ENCODE measurements at places on chromosomes 6 and 20. TPM values are rescaled to one million over a fixed set of nuclear protein-coding genes. Genes with fewer than 3 reads are reported as not detected.

DNA sequence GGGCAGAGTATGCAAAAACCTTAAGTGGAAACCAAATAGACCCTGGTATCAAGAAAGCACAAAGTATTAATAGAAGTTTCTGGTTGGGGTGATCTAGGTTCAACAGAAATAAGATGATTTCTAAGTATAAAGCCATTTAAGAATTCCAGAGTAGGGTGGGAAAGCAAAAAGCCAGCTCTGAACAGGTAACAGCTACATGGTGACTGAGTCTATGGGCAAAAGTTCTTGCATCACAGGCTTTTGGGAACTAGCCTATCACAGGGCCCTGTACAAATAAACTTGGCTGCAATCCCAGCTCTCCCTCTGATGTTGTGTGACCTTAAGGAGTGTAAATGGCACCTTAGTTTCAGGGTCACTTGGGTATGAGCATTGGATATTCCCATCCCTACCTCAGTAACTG is 5.5 kb downstream of the TCF19 start:
- 0 out of 2 replicates have a peak, but pooled peaks cover 3% of the 10 kb centered on the region for H3K4me1 ChIP-seq
- H3K36me3 ChIP-seq, result no peaks in the 10 kb centered on the region
- DNase-seq, result no peak
- no peaks in the 10 kb centered on the region for H3K27me3 ChIP-seq
- H3K4me3 ChIP-seq, result no peak overlapping the region

C20orf202 gene
- not detected for polyA plus RNA-seq

- no peaks in the 10 kb centered on the region for H3K27me3 ChIP-seq
- DNase-seq, result peak; percentile 34
- H3K4me1 ChIP-seq, result peaks cover 18% of the 10 kb centered on the region
- H3K36me3 ChIP-seq, result no peaks in the 10 kb centered on the region
These were observed 76.9 kb downstream of the GMDS start for GRCh38 chr6:2168480-2168879.

CCM2L gene
- polyA plus RNA-seq, result not detected

- no peak overlapping the region for H3K27ac ChIP-seq
- no peak for DNase-seq
- 0 out of 2 replicates have a peak, but pooled peaks cover 6% of the 10 kb centered on the region for H3K4me1 ChIP-seq
- H3K36me3 ChIP-seq, result no peaks in the 10 kb centered on the region
- H3K4me3 ChIP-seq, result no peak overlapping the region
- H3K27me3 ChIP-seq, result no peaks in the 10 kb centered on the region
These were observed 38.5 kb downstream of the SIM1 start for GRCh38 chr6:100426241-100426640.

DNA sequence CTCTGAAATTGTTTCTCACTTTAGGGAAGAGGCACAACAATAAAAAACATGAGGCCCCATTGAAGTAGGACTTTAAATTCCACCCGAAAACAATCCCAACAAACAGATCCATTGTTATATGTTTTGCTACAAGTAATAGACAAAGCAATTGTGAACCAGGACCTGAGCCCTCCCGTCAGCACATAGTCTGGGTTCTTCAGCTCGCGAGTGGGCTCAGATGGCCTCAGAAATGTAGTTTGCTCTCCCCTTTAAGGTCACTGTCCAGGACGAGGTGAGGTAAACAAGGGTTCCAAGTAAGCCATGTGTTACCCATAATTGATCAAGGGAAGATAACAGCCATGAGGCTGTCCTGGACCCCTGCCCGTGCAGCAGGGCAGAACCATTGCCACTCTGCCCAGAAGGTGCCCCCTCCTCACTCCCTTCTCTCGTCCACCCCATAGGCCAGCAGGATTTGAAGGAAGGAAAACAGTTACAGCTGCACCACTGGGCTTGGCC is 160.1 kb upstream of the QKI start:
- no peaks in the 10 kb centered on the region for H3K27me3 ChIP-seq
- H3K27ac ChIP-seq, result no peak overlapping the region
- H3K4me3 ChIP-seq, result no peak overlapping the region
- no peaks in the 10 kb centered on the region for H3K36me3 ChIP-seq
- no peaks in the 10 kb centered on the region for H3K4me1 ChIP-seq
- no peak for DNase-seq

FBXL4 gene
- polyA plus RNA-seq, result 11.7 TPM

DNA sequence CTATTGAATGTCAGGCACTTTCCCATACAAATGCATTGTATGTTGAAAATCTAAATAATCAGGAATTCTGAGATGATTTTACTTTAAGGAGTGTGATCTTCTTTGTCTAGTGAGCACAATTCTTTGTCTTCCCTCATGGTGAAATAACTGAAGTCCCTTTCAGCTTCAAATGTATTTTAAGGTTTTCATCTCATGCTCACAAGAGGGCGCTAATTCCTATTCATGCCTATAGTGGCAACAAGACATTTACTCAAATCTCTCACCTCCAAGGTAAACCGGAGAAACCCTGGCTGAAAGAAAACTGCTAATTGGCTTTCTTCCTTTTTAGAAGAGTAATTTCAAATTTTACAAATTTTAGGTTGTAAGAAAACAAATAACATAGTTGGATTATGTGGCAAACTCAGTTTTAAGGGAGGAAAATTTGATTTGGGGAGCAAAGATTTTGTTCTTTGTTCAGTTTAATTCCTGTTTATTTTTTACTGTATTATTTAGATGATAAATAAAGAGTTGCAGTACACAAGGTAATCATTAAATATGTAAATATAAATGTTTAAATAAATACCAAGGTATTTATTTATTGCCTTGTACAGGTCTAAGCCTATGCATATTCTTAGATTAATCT is 69.1 kb downstream of the SLC35F1 start:
- H3K36me3 ChIP-seq, result no peaks in the 10 kb centered on the region
- DNase-seq, result peak; percentile 60
- no peaks in the 10 kb centered on the region for H3K27me3 ChIP-seq
- no peak overlapping the region for H3K4me3 ChIP-seq
- no peaks in the 10 kb centered on the region for H3K4me1 ChIP-seq
- no peak overlapping the region for H3K27ac ChIP-seq

CDH4 gene
- 1.2 TPM for polyA plus RNA-seq

GRCh38 chr20:54640800-54641199 is 165.4 kb downstream of the DOK5 start:
- no peak overlapping the region for H3K4me3 ChIP-seq
- DNase-seq, result no peak
- H3K4me1 ChIP-seq, result peaks cover 4% of the 10 kb centered on the region

MEP1A gene
- not detected for polyA plus RNA-seq

PTCRA gene
- polyA plus RNA-seq, result not detected

- no peak overlapping the region for H3K4me3 ChIP-seq
- peaks cover 29% of the 10 kb centered on the region for H3K4me1 ChIP-seq
- H3K27ac ChIP-seq, result no peak overlapping the region
- DNase-seq, result no peak
- no peaks in the 10 kb centered on the region for H3K27me3 ChIP-seq
These were observed 138.9 kb downstream of the TBX18 start for GRCh38 chr6:84625506-84625905.

POPDC3 gene
- polyA plus RNA-seq, result 48.6 TPM

GRCh38 chr6:12993283-12993898 is 276.8 kb downstream of the PHACTR1 start:
- no peaks in the 10 kb centered on the region for H3K27me3 ChIP-seq
- H3K4me1 ChIP-seq, result no peaks in the 10 kb centered on the region
- H3K27ac ChIP-seq, result no peak overlapping the region
- H3K36me3 ChIP-seq, result no peaks in the 10 kb centered on the region
- H3K4me3 ChIP-seq, result no peak overlapping the region
- DNase-seq, result no peak

DNA sequence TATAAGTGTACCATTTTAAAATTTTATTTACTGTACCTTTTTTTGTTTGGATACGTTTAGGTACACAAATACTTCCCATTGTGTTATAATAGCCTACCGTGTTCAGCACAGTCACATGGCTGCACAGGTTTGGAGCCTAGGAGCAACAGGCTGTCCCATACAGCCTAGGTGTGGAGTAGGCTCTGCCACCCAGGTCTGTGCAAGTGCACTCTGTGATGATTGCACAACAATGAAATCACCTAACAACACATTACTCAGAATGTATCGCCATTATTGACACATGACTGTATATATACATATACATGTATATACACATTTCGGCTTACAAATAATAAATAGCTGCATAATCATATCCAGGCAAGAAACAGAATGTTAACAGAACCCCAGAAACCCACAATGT is 15.4 kb downstream of the SERAC1 start:
- no peak overlapping the region for H3K27ac ChIP-seq
- no peaks in the 10 kb centered on the region for H3K27me3 ChIP-seq
- DNase-seq, result no peak
- H3K4me1 ChIP-seq, result peaks cover 7% of the 10 kb centered on the region
- no peaks in the 10 kb centered on the region for H3K36me3 ChIP-seq

DNA sequence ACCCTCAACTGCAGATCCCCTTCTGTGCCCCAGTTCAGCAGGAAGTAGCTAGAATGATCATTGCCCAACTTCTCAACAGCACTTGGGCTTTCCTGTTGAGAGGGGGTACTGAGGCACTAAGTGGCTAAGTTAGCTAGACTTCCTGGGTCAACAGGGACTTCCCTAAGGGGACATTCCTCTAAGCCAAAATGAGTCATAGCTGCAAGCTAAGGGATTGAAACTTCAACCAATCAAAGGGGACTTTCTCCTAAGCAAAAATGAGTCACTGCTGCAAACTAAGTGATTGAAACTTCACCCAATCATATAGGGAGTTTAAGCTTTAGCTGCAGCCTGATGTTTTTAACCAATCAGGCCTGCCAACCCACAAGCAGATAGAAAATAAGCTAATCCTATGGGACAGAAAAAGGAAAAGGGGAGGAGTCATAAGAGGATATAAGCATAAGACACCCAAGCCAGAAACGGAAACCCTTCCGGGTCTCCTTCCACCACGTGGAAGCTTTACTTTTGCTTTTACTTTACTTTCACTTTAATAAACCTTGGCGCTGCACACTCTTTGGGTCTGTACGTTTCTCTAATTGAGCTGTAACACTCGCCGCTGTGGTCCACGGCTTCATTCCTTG is 659.0 kb upstream of the HS3ST5 start:
- no peak overlapping the region for H3K27ac ChIP-seq
- no peaks in the 10 kb centered on the region for H3K36me3 ChIP-seq
- H3K4me1 ChIP-seq, result no peaks in the 10 kb centered on the region
- H3K27me3 ChIP-seq, result no peaks in the 10 kb centered on the region
- DNase-seq, result no peak
- H3K4me3 ChIP-seq, result no peak overlapping the region

- peak; percentile 92 for DNase-seq
- H3K36me3 ChIP-seq, result no peaks in the 10 kb centered on the region
- peak overlapping the region; percentile 36 for H3K4me3 ChIP-seq
- peaks cover 50% of the 10 kb centered on the region for H3K4me1 ChIP-seq
- H3K27ac ChIP-seq, result peak overlapping the region; percentile 88
- H3K27me3 ChIP-seq, result no peaks in the 10 kb centered on the region
These were observed 470.5 kb downstream of the COL12A1 start for GRCh38 chr6:74735304-74735703.

DNA sequence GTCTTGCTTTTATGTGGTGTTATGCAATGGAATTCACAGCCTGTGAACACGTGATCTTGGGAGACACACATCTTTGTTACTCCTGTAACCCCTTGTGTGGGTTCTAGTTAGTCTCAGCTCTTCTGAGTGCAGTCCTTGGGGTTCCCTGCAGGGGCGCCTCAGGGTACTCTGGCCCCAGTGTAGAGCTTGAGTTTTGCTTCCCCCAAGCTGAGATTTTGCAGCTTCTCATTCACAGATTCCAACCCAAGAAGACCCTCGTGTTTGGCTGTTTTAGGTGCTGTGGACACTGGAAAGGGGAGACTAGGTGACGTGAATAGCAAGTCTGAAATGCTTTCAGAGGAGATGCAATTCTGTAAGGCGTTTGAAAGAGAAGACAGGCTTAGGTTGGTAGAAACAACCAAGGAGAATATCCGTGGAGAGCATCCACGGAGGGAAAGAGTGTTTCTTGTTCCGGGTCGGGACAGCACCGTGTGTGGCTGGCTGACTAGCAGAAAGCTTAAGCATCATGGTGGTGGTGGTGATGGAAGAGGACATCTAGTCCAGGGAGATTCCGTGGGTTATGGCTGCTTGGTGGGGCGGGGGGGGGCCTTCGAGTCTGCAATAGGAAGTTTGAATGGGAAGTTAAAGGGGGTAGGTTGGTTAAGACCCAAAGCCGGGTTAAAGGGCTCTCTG is 30.1 kb downstream of the DUSP22 start:
- peaks cover 3% of the 10 kb centered on the region for H3K4me1 ChIP-seq
- H3K27me3 ChIP-seq, result no peaks in the 10 kb centered on the region
- H3K36me3 ChIP-seq, result no peaks in the 10 kb centered on the region
- H3K4me3 ChIP-seq, result no peak overlapping the region
- DNase-seq, result no peak
- H3K27ac ChIP-seq, result no peak overlapping the region

DNA sequence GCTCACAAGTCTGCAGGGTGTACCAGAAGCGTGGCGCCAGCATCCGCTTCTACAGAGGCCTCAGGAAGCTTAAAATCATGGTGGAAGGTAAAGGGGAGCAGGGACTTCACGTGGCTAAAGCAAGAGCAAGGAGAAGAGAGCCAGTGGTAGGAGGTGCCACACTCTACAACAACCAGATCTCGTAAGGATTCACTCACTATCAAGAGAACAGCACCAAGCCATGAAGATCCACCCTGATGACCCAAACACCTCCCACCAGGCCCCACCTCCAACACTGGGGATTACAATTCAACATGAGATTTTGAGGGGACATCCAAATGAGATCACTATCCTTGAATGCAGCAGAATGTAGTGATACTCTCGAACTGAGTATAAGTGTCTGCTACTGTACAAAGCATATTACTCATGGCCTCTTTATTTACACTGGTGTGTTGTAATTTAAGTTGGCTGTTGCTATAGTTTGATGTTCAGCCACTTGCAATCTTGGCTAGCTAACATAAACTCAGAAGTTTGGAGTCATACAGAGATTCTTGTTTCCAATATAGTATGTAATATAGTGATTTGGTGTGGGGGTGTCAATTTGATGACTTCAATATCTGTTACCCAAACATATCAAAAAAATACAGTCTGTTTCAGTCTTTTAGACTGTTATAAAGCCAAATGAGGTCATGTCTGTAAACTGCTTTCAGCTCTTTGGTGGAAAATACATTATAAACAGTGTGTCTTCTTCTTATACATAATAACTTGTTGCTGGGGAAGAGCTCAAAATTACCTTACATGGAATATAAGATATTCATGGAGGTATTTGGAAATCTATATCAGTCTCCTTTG is 39.4 kb upstream of the MYLIP start:
- peak; percentile 58 for DNase-seq
- H3K27ac ChIP-seq, result no peak overlapping the region
- H3K4me1 ChIP-seq, result no peaks in the 10 kb centered on the region
- H3K4me3 ChIP-seq, result no peak overlapping the region
- H3K27me3 ChIP-seq, result peaks cover 41% of the 10 kb centered on the region

- H3K4me3 ChIP-seq, result no peak overlapping the region
- DNase-seq, result no peak
- H3K27ac ChIP-seq, result no peak overlapping the region
These were observed 50.3 kb upstream of the NAA20 start for GRCh38 chr20:19966840-19967239.

GRCh38 chr6:79372757-79373156 is 138.3 kb upstream of the HMGN3 start:
- no peak overlapping the region for H3K4me3 ChIP-seq
- no peaks in the 10 kb centered on the region for H3K36me3 ChIP-seq
- no peak overlapping the region for H3K27ac ChIP-seq
- DNase-seq, result no peak
- H3K27me3 ChIP-seq, result no peaks in the 10 kb centered on the region
- H3K4me1 ChIP-seq, result peaks cover 14% of the 10 kb centered on the region

ENPP5 gene
- 0.24 TPM for polyA plus RNA-seq

- no peaks in the 10 kb centered on the region for H3K4me1 ChIP-seq
- H3K27me3 ChIP-seq, result no peaks in the 10 kb centered on the region
- H3K27ac ChIP-seq, result no peak overlapping the region
- H3K4me3 ChIP-seq, result no peak overlapping the region
These were observed 41.7 kb downstream of the SLC24A3 start for GRCh38 chr20:19253916-19254820.

All from GM23248 (cell line).